ENCODE measurements at places on chromosomes 5 and 9.

DNA sequence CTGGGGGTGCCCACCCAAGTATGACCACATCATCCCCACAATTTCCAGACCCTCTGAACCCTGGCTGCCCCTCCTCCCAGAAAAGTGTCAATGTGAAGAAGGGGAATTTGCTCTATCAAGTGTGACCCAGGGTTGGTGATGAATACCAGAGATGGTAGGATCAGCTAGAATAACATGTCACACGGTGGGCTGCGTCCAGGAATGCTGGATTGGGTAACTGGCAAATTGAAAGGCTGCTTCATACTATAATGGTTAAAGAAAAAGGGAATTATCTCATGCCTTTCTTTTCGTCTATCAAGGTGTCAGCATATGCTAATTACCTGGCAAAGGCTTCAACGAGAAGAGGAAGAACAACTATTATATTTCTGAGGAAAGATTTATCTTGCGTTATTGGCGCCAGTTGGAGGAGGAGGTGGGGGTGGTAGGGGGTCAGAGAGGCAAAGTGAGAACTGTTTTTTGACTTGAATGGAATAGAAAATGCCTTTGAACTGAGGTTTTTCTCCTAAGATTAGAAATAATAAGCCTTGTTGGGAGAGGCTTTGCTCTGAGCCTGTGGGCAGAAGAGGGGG lies 27.8 kb upstream of the ARAP3 start:
- DNase-seq: no peak

DNA sequence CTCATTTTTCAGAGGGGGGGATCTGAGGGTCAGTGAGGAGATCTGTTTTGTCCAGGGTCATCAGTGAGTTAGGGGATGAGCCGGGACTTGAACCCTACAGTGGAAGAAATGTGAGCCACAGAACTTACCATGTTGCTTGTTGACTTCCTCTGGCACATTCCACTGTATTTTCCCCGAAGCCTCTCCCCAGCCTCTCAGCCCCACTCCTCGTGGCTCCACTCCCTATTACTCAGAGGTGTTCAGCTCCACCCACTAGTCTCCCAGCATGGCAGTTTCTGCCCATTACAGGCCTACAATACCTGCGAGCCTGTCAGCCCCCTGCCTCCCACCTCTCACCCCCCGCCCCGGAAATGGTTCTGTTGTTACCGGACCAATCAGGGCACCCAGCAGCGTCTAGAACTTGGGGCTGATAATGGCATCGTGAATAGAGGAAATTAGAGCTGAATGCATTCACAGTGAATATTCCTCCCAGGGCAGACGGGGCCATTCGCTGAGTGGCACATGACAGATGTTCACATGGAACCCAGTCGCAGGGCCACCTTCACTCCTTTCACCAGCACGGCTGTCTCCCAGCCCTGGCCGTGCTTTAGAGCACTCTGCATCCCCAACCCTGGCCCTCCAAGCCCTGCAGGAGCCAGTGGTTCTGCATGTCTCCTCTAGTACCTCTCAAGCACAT lies 81.6 kb downstream of the KCNIP1 start:
- DNase-seq: no peak

DNA sequence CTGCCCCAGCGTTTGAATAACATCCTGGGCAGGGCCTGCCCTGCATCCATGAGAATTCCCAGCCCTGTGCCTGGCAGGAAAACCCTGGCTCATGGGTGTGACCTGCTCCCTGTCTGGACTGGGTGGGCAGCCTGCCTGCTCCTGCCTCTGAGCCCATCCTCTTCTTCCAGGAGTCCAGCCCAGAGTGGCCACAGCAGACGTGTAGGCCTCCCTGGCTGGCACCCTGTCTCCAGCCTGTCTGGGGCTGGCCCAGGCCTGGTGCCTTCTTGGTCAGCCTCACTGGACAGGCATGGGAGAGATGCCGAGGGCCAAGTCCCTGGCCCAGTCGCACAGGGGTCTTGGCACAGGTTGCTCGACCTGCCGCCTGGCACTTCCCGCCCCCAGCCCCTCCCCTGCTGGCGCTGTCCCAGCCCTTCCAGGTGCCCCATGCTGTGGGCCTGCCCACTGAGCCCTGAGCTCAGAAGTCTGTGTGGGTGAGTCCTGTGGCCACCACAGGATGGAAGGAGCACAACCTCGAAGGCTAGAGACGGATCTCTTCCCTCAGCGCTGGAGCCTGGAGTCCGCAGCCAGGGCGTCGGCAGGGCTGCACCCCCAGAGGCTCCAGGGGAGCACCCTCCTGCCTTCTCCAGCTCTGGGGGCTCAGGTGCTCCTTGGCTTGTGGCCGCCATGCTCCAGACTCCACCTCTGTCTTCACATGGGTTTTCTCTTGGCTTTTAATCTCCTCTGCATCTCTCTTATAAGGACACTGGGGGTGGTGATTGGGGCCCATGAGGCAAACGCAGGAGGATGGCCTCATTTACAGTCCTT lies 11.8 kb upstream of the COL5A1 start:
- no peak for DNase-seq

DNA sequence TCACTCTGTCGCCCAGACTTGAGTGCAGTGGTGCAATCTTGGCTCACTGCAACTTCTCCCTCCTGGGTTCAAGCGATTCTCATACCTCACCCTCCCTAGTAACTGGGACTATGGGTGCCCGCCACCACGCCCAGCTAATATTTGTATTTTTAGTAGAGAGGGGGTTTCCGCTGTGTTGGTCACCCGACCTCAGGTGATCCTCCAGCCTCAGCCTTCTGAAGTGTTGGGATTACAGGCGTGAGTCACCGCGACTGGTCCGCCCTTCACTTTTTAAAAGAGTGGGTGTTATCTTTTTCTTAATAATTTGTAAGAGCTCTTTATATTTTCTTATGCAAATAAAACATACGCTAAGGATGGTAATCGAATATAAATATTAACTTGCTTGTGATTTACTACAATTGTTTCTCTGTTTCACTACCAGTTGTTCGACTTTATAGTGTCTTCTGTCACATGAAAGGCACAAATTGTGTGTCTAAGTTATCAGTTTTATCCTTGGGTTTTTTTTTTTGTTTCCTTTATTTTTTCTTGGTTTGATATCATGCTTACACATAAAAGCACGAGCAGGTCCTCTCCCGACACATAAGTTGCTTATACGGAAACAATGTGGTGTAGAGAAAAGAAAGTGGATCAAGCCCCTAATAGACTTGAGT lies 1.9 kb upstream of the GPBP1 start:
- DNase-seq: no peak

DNA sequence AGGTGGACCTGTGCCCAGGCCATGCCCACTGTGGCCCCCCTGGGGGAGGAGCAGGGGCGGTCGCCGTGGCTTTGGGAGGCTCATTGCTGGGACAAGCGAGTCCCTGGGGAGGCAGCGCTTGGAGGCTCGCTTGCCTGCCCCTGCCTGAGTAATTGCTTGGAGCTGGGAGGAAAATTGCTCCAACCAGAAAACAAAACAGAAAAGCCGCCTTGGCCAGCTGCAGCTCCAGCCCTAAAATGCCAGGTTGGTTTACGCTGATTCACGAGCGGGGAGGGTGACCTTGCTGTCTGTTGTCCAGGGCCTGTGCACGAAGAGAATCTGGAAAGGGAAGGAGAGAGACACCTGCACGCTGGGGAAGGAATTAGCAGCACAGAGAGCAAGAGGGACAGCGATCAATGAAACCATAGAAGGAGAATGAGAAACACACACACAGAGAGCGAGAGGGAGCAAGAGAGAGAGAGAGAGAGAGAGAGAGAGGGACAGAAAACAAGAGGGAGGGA lies 25.3 kb downstream of the NTNG2 start:
- DNase-seq: no peak

Measured in HS-5 (cell line).